D341Med (cell line): ENCODE measurements at places on chromosomes 2 and 18.

DNA sequence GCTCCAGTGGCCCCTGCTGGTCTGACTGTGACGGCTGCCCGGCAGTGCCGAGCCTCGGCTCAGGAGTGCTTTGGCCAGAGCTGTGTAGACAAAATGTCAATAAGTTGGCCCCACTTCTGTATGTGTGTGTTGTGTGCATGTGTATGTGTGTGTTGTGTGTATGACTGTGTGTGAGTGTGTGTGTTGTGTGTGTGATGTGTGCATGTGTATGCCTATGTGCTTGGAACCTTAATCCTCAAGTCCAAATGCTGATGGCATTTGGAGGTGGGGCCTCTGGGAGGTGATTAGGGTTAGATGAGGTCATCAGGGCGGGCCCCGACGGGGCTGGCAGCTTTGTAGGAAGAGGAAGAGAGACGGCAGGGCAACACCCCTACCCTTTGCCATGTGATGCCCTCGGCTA, 269.0 kb downstream of the DCDC2C start:
- DNase-seq = no peak

DNA sequence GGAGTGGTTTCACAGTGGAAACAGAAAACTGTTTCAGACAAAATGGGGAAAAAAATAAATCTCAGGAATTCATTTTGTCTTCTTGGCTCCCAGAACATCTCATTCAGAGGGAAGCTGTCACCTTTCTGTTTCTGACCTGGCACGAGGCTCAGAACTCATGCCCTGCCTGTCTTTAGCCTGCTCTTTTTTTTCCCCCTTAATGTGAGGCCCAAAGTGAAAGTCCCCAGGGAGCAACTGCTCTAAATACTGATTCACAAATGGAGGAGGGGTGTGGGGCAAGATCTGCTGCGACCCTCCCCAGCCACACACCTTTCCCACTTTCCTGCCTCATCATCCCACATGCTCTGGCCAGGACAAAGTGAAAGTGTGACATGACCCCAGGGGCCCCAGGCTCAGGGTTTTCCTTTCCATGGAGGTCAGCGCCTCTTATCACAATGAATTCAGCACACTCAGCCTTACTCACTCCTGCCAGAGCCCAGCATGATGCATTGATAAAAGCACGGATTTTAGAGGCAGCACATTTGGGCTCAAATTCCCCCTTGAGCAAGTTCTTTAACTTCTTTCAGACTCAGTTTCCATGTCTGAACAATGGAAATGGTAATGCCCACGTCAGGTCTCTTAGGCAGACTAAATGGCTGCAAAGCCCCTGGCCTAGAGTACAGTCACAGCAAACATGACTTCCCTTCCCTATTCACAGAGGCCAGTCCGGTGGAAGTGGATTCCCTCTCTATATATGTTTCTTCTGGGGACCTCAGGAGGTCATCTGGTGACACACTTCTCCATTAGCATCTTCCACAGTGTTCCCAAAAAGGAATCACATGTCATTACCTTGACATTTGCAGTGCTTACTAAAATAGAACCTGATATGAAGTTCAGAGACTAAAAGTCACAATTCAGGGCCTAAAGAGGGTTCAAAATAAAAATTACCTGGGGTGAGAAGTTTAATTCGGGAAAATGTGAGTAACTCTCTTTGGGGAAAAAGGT, 55.3 kb upstream of the TMEM163 start:
- no peak for DNase-seq

- DNase-seq = no peak
These were observed 2.2 kb downstream of the ST3GAL5 start for GRCh38 chr2:85886590-85886989.

DNA sequence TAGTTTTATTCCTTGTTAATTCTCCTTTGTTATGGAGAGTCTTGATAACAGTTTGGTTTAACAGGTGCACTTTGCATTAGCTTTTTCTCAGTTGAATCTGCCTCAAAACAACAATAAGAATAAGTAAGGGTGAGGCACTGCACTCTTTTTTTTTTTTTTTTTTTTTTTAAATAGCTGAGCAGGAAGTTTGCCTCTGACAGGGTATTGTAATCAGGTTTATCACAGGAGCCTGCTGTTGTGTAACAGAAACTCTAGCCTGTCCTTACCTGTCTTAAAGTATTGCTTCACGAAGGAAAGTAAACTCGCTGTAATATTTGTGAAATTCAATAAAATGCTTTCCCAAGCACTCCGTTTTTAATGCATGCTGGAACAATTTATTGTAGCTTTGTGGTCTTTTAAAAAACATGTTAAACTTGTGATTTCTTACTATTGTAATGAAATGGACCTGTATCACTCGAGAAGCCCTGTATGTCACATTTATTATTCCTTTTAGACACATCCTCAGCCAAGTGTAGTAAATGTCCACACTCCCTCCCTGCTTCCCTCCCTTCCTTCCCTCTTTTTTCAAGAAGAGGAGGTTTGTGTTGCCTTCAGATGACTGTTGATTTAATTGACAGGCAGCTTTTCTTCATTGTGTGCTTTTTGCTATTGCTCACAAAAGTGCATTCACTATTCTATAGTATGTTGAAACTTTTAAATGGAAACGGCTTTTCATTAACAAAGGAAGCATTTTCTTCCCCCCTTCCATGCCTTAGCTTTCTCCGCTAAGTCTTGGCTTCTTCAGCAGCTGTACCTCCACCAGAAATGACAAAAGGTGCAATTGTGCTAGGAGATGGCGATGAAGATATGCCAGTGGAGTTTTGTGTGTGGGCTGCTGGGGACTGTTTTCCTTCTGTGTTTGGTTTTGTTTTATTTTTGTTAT, 52.7 kb downstream of the TAF1B start:
- no peak for DNase-seq

GRCh38 chr2:240187989-240188590, 47.6 kb upstream of the OTOS start:
- DNase-seq = no peak

DNA sequence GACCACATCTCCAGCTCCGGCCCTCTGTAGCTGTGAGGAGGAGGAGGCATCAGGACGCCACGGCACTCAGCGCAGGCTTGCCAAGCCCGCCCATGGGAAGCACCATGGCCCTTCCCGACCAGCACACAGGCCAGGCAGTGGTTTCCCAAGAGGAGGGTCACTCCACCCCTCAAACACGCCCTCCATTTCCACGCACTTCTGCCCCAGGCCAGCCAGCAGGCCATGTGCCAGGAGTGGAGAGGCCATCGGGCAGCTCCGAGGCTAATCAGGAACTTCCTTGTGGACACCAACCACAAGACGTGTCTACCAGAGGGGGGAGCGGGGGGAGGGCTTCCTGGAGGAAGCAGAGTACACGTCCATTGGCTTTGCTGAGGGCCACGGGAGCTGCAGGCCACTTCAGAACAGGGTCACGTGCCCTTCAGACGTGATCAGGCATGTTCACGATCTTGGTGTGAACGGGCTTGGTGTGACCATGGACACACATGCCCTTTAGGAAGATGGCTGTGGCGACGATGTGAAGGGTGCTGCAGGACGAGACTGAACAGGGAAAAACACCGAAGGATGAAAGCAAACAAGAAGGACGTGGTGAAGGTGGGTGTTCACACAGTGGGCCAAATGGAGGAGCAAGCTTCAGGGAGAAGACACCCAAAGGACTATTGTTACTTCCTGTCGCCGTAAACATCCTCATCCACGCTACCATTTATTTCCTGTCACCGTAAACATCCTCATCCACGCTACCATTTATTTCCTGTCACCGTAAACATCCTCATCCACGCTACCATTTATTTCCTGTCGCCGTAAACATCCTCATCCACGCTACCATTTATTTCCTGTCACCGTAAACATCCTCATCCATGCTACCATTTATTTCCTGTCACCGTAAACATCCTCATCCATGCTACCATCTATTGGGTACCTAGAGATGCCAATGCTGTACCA, 6.5 kb upstream of the MTERF4 start:
- no peak for DNase-seq

GRCh38 chr2:62141142-62141740, 54.7 kb upstream of the B3GNT2 start:
- DNase-seq = no peak

GRCh38 chr2:46337208-46337994, 40.2 kb downstream of the EPAS1 start:
- DNase-seq = no peak

- no peak for DNase-seq
These were observed 2.9 kb upstream of the SLC40A1 start for GRCh38 chr2:189583227-189584198.

GRCh38 chr2:37367310-37367709, 22.9 kb downstream of the QPCT start:
- DNase-seq = no peak
